ENCODE measurements at places on chromosomes 1 and 21.

DNA sequence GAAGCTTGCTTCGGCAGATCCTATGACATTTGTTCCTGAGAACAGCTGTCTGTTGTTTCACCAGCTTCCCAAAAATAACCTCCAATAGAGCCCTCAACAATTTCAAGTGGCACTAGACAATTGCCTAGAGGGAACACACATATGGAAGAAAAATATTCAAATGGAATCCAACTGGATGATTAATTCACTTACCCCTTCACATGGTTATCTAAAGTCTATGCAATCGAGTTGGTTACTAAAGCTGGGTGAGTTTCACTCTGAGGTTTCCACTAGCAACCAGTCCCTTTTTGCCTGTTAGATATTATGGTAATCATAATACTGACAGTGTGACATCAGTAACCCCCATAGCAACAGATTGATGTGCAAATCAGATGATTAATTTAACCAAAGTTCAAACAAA is at the start of gene LEMD1:
TSS of gene LEMD1 (minus strand) at position 259 of the 400 bp plus-strand sequence. CDS start 1,520 bp downstream, outside the sequence.
- DNase-seq, result no peak

DNA sequence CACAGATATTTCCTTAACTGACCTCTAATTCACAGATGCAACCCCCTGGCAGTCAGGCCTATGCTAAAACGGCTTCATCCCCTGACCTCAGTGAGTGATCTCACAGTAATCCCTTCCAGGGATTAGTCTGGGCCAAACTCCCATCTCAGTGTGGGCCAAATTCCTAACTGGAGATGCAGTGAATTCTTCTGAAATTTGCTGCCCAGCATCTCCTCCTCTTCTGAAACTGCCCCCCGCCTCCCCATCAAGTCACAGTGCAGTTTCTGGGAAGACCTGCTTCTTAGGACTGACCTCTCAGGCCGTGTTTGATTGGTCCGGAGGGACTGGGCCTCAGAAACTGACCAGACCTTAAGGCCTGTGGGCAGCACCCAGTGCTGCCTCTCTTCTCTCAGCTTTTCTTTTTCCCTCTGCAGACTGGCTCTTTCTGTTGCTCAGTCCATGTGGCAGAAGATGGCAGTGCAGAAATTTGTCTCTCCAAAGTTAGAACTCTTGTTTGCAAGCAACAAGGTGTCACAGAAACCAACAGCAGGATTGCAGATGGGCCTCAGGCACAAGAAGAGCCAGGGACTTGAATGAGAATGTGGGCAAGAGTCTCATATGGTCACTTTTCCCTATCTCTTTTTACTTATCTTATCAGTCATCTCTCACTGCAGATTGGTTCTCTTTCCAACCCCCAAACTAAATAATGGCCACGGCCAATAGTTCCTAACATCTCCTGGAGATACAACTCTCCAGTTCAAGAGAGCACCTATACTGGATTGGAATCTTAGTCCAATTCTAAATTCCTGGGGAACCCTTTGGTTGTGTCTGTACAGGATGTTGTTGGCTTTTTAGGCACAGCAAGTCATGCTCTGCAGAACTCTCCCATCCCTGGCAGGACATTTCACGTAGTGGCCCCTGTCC is 95.5 kb upstream of the RALGPS2 start:
- DNase-seq, result peak; percentile 36

- DNase-seq, result peak; percentile 33
Measured at GRCh38 chr1:77888781-77889642, 588 bp downstream of the NEXN start.

- no peak for DNase-seq
Measured at GRCh38 chr1:175129182-175129581, 61.5 kb downstream of the TNN start.

- no peak for DNase-seq
Measured at GRCh38 chr21:41901099-41901498, 22.0 kb upstream of the PRDM15 start.

GRCh38 chr1:163230827-163231226 is 28.1 kb upstream of the RGS5 start:
- no peak for DNase-seq

DNA sequence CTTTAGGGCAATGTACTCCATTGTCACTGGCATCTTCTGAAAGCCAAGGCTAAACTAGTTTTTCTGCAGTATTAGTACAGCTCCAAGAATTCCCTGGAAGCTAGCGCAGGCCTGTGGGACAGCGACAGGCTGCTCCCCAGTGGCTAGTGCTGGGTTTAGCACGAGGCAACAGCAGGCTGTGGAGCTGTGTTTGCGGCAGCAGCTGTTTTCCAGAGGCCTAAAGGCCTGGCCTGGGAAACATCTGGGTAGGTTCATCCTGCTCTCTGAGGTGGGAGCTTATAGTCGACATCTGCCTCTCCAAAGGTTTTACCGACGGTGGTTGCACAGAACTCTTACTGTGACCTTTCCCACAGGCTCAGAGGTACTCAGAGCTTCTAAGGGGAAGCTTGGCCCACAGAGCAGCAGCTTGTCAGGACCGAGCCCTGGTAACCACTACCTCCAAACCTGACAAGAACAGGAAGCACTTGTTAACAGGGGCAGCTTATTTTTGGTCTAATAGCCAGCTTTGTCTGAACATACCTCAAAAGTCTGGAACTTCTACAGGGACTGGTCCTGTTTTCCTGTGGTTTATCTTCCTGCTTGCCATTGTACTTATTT is 17.2 kb downstream of the CC2D1B start:
- no peak for DNase-seq

DNA sequence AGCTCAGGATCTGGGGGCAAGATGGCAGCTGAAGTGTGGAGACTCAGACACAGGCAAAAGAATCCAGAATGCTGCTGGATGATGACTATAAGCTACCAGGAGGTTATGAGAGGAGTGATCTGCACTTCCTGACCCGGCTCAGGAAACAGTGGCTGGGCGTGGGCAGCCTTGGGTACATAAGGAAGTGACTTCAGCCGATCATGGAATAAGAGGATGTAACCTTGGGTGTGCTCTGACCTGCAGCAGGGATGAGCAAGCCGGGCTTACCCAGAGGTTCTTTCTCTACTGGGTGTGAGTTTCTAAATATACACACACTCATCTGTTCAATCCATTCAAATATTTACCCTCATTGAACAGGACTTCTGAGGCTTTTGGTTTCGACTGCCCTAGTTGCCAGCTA is 62.7 kb downstream of the CD34 start:
- DNase-seq, result no peak

GRCh38 chr1:160085686-160086455 is 4.5 kb downstream of the KCNJ9 start:
- DNase-seq, result peak; percentile 78

DNA sequence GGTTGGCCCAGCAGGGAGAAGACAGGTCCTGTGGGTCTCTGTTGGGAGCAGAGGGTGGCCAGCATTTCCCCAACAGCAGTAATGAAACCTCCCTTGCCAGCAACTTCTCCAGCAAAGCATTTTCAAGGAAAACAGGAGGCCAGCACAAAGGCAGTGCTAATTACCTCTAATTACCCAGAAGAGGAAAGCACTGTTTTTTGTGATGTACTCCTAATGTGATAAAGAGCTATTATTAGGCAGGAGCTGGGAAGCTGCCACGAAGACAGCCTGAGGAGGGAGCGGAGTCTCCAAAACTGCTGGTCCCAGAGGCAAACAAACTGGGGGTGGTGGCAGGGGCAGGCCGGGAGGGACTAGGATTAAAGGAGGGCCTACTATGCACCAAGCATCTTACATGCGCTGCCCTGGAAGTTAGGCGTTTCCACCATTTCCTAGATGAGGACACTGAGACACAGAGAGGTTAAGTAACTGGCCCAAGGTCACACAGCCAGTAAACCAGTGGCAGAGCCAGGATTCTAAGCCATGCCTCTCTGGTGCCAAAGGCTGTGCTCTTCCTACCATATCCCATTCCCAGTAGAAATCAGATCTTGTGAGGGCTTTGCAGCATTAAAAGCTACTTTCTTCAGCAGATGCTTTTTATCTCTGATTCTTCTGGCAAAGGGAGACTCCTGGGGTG is 24.5 kb downstream of the HTR6 start:
- DNase-seq, result no peak

DNA sequence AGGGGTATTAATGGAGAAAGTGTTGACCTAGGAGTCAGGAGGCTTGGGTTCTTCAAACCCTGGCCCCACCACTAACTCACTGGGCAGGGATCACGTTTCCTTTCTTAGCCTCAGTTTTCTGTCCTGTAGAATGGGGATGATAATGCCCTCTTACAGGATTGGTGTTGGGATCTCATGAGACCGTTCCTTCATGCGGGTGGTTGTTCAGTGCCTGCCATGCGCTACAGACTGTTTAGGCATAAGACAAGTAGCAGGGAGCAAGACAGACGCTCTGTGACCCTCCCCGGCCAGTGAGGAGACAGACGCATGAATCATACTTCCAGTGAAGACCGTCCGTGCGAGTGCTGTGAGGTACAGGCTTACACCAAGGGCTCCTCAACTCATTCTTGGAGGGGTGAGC is 81.7 kb downstream of the MAN1C1 start:
- no peak for DNase-seq

- DNase-seq, result no peak
Measured at GRCh38 chr1:17671314-17671705, 83.8 kb upstream of the ACTL8 start.

- no peak for DNase-seq
Measured at GRCh38 chr21:43020177-43020576, 45.8 kb downstream of the PKNOX1 start.

GRCh38 chr1:165661703-165662102 is 30.7 kb downstream of the MGST3 start:
- no peak for DNase-seq

- DNase-seq, result no peak
Measured at GRCh38 chr1:197955486-197956394, 38.6 kb downstream of the LHX9 start.

- no peak for DNase-seq
Measured at GRCh38 chr1:16212251-16212961, at the start of gene ARHGEF19. Gene ARHGEF19 (minus strand): TSS chr1:16212652. CDS start chr1:16209054, 3,598 bp downstream.
